Activated effector memory CD4-positive, alpha-beta T cell treated with Interleukin-2 at 50 U/mL for 16 hours (primary cell): ENCODE measurements at places on chromosomes 2 and 18.

GRCh38 chr18:48575301-48575657, 36.4 kb downstream of the CTIF start:
- no peak for DNase-seq

- DNase-seq, result no peak
Observed at GRCh38 chr18:7877609-7878008, 310.5 kb downstream of the PTPRM start.

DNA sequence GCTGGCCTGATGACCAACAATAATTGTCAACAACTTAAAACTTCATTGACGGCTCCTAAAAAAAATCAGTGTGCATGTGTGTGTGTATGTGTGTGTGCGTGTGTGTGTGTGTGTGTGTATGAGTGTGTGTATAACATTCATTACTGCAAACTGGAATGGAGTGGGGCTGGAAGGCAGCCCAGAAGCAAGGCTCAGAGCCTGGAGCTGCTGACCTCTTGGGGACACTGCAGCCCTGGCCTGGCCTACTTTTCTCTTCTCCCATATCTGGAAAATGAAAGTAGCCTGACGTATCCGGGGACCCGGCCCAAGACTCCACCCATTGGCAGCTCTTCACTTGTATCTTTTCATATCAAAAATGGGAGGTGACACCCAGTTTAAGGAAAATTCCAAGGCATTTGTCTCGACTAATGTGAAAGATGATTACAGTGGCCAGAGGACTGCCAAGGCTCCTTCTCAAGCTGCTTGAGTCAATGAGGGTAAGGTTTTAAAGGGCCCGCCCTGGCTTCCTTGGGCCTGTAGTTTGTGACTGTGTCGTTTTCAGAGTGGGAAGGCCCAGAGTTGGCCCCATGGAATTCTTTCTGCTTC, 72.4 kb upstream of the IL1R1 start:
- DNase-seq, result no peak

DNA sequence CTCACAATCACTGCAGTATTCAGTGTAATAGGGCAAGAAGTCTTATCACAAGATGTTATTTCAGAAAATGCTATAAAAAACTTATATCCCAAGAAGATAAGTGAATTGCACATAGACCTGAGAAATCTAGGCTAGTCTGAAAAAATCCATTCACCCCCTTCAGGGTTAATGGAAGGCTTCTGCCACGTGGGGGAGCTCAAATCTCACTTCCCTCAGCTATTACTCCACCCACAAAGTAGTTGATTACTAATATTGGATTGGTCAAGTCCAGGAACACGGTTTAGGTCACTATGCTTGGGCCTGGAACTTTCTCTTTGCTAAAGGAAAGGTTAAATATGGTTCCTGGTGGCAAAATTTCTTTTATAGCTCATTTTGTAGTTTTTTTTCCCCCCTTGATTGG, 51.2 kb upstream of the ADAM23 start:
- peak; percentile 3 for DNase-seq

GRCh38 chr18:67219821-67220220, 296.7 kb downstream of the DSEL start:
- DNase-seq, result no peak

DNA sequence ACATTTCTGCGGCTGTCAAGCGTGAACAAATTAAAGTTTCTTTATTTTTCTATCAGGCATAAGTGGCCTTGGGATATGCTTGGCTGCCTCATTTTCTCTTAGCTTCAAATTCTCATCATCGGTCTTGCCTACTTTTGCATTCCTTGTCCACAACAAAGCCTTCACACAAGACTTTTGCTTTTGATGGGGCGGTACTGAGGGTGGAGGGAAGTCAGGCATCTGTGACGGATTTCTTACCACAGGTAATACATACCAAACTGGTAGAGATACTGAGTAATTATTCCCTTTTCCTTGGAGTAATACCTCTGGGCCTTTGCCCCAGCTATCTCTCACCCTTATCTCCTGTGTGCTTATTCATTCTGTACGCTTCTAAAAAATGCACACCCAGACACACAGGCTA, 468.3 kb upstream of the RGPD4 start:
- DNase-seq, result no peak

GRCh38 chr2:6089474-6089873, 397.3 kb downstream of the SOX11 start:
- DNase-seq, result no peak

DNA sequence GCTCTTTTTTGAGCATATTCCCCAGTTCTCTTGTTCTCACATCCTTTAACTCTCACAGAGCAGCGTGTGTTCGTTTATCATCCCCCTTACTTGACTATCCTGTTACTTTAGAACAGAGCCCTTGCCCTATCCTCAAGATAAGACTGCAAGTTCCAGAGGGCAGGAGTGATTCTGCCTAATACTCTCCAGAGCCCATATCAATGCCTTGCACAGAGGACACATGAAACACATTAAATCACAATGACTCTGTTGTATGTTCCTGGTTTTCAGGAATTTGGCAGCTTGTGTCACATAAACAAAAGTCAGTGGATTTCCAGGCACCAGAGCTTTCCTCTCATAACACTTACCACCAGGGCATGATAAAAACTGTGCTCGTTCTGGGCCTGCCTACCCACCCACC, 156.7 kb downstream of the RNF144A start:
- DNase-seq, result no peak

DNA sequence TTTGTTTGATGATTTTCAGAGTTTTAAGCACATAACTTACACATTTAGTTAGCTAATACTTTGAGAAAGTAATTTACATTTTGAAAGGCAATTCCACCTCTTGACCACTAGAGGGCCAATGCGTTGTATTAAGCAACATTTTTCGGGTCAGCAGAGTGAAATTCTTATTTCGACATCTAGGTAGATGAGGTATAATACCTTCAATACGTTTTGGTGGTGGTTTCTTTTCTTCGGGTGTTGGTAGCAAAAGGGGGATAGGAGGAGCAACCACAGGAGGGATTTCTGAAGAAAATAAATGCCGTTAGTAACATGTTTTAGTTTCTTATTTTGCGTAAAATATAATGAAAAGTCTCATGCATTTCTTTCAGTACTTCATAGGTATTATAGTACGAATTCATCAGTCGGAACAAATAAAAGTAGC, 106.3 kb downstream of the TTN start:
- no peak for DNase-seq

- no peak for DNase-seq
Observed at GRCh38 chr2:24871852-24872333, 48.1 kb downstream of the ADCY3 start.

GRCh38 chr2:74958274-74959105, at the start of gene POLE4:
POLE4 (plus strand) TSS chr2:74958643; CDS start chr2:74958680, 37 bp downstream.
- peak; percentile 92 for DNase-seq

DNA sequence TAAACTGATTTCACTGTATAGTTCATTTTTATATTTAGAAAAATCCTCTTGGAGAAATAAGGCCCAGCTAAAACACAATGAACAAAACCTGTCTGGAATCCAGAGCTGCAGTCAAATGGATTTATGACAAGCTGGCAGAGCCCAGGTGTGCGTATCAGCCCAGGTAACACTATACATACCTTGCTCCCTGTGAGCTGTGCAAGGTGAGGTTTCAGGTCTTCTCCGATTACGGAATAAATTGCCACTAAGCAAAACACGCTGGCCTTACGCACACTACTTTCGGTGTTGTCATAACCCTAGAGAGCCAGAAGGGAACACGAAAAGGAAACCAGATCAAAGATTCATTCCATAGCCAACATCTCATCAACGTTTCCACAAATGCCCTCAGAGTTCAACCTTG, 61.9 kb upstream of the TFCP2L1 start:
- DNase-seq, result no peak

DNA sequence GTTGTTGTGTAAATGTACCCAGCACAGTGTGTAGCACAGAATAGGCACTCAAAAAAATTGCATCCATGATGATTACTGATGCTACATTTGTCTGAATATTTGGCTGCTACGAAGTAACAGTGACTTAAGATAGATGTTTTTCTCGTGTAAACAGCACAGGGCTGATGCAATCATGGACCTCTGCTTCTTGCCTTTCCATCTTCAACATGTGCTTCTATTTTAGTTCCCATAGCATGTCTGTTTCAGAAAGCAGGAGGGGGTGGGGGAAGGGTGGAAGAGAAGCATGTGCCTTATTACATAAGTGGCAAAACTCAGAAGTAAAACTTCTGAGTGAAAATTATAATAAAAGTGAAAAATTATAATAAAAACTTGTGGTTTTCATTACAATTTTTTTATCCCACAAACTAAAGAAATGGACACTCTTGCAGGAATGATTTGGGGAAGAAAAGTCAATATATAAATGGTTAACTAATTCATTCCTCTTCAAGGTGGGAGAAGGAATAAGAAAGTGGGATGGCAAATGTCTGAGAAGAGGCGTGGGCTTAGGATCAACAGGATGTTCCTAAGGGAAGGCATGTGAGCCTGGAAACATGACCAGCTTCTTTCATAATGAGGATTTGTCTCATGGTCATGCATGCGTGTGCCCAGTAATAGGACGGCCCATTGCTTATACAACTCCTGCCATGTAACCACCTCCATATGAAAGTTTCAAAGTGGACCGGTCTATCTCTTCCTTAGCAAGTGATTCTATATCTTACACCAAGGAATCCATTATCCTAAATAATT, 27.2 kb downstream of the CCBE1 start:
- no peak for DNase-seq

DNA sequence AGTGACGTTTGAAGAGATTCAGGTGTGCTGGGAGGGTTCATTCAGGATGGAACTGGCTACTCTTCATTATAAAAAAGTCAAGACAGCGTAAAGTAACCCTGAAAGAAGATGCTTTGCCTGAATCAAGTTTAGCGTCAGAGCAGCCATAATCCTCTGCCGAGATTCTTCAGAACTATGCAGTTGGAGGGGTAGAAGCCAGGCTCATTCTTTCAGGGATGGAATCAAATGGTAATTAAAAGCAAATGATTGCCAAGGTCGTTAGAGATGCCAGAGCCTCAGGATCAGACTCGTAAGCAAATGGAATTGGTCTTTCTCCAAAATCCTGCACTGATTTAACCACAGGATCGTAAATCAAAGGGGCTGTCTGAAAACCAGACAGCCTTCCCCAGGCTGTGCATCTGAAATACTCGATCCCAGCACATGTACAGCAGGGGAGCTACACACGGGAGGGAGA, 21.9 kb downstream of the APCDD1 start:
- no peak for DNase-seq

GRCh38 chr2:136796339-136796738, 31.0 kb downstream of the THSD7B start:
- DNase-seq, result no peak

- DNase-seq, result no peak
Observed at GRCh38 chr2:129923265-129924091, 56.0 kb upstream of the RAB6C start.

DNA sequence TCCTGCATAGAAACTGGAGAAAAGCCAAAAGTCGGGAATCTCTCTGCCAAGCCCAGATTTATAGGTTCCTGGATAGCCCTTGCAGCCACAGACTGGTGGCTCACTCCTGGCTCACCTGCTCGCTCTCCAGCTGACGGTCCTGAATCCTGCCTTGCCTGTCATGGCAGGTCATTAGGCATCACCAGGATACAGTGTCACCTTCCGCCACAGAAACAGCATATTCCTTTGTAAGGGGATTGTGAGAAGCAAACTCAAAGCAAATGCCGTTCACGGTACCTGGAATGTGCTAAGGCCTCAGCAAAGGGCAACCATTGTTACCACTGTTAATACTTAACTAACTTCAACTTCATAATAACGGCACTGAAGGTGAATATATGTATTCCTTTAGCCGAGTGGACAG, 57.1 kb upstream of the GPR45 start:
- DNase-seq, result no peak

GRCh38 chr18:62614494-62614893, 91.7 kb downstream of the ZCCHC2 start:
- DNase-seq, result no peak

GRCh38 chr18:59008302-59008974, 131.2 kb upstream of the SEC11C start:
- no peak for DNase-seq

- DNase-seq, result no peak
Observed at GRCh38 chr2:169162613-169163012, 93.2 kb downstream of the DHRS9 start.

DNA sequence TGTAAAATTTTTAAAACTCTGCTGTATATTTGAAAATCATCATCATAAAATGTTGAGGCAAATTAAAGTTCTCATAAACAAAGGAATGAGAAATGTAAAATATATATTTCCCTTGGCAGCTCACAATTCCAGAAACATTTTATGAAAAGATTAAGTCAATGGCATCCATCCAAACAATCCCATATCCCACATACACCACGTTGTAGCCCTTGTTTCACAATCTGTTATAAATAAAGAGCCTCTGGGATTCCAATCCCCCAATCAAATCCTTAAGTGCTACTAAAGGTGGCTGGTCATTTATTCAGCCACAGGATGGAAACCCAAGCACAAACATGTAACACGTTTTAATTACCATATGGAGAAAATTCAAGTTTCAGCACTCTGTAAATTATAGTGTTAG, 51.7 kb downstream of the GFPT1 start:
- no peak for DNase-seq

- no peak for DNase-seq
Observed at GRCh38 chr2:234669621-234670020, 172.7 kb upstream of the ARL4C start.

DNA sequence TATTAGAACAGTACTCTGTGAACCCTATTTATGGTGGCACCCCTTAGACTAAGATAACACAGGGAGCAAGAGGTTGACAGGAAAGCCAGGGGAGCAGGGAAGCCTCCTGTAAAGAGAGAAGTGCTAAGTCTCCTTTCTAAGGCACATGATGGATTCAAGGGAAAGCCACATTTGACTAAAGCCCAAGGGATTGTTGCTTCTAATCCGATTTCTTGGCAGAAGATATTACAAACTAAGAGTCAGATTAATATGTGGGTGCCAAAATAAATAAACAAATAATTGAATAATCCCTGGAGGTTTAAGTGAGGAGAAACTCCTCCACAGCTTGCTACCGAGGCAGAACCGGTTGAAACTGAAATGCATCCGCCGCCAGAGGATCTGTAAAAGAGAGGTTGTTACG, 333.2 kb downstream of the SOX11 start:
- no peak for DNase-seq

DNA sequence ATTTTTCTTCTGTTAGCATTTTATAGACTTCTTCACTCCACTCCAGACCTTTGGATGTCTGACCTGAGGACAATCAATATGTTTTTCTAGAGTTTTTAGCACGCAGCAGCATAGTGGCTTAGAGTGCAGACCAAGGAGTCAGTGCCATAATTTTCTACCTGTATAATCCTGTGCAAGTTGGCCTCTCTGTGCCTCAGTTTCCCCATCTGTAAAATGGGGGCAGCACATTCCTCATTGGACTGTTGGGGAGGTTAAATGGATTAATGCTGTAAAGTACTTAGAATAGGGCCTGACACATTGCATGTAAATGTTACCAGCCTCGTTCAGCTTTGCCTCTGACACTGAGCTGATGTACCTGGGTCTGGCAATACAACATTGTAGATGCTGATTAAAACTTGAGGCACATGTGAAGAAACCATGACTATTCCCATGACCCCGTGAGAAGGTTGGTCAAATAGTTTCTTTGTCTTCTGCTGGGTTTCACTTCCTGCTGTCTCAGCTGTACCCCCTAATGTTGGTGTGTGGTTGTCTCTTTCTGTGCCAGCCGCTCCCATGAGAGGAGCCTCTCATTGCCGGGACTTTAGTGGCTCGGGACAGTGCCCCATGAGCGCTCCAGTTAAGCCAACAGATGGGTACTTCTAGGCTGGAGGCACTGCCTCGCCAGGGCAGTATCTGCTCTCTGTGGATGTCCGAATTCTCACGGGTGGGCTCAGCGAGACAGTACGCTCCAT, 125.3 kb downstream of the SH3RF3 start:
- DNase-seq, result no peak

- no peak for DNase-seq
Observed at GRCh38 chr18:38427234-38427633, 861.6 kb upstream of the CELF4 start.
